Naive thymus-derived CD4-positive, alpha-beta T cell (primary cell): ENCODE measurements at places on chromosomes 16 and 17. TPM values are rescaled to one million over a fixed set of nuclear protein-coding genes. Genes with fewer than 3 reads are reported as not detected.

FAHD1 gene
- 28.6 TPM for polyA plus RNA-seq

GDPD3 gene
- polyA plus RNA-seq = not detected

CBX8 gene
- polyA plus RNA-seq = 0.96 TPM

RANBP10 gene
- 13.5 TPM for polyA plus RNA-seq

PLA2G10 gene
- polyA plus RNA-seq = not detected

- no peak for DNase-seq
Measured at GRCh38 chr16:13519871-13520270, 400.1 kb upstream of the ERCC4 start.

GRCh38 chr17:60594734-60595133, 5.3 kb upstream of the PPM1D start:
- DNase-seq = no peak

DNA sequence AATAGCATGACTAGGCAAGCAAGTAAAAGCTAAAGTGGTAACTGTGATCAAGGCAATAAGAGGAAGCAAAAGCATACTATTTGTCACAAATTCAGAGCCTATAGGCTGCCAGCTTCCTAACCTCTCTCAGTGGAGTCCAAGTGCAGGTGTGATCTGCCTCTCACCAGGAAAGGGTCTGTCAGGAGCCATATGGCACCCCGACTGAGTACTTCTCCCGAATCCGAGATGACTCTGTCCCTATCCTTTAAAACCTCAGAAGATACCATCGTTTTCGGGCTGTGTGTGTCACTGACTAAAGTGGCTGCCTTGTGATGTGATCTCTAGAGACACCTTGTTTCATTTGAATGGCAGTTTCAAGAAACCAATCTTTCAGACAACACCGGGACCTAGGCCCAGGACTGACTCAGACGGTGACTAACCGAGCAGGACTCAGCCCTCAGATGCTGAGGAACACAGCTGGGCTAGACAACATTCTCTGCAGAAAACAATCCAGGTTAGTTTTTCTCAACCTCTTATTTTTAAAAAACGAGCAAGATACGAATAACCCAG, 63.6 kb downstream of the SMG6 start:
- DNase-seq = no peak

GRCh38 chr17:61579347-61579746, 11.7 kb downstream of the NACA2 start:
- DNase-seq = no peak
